Spinal cord (tissue), 10 donors: ENCODE measurements at places on chromosomes 2 and 18. TPM values are rescaled to one million over a fixed set of nuclear protein-coding genes. Genes with fewer than 3 reads are reported as not detected.

The SOS1 gene
- 61.4 TPM for total RNA-seq

The SLC4A5 gene
- 22.3 TPM for total RNA-seq

The C1GALT1C1L gene
- total RNA-seq = 1.3 TPM

The VAPA gene
- total RNA-seq = 279 TPM

The OR6B2 gene
- not detected for total RNA-seq

The LTBP1 gene
- total RNA-seq = 77.0 TPM

DNA sequence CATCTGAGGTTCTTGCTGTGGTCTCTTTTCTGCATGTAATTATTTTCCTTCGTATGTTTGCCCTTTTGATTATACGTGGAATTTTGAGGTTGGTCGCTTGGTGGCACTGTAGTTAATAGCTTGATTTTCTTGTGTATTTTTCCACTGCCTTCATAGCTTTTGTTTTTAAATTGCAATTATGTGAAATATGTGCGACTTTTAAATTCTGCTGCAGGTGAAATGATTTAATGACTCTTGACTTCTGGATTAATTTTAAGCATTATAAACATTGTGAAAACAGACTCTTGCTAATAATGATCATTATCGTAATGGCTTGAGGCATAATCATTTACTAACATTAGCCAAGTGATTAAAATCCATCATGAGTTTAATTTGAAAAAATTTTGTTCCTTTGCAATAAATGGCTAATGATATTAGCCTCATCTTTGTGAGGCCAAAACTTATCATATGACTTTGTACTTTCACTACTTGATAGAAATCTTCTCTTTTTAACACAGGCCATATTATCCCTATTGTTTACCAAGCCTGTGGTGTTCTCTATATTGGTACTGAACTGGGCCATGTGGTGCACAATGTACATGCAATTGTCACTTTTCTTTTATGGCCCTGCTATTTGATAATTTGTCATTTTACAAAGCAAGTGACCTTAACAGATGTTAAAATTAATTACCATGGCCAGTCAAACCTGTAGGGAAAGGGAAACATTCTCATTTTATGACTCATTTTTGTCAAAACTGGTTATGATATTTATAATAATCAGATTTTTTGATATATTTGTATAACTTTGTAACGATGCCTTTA is 62.8 kb upstream of the NEUROD1 start:
- DNase-seq = peak; percentile 8

GRCh38 chr2:5657231-5657630 is 35.0 kb upstream of the SOX11 start:
- DNase-seq = no peak

GRCh38 chr2:39435234-39435633 is 1.9 kb downstream of the MAP4K3 start:
- DNase-seq = peak; percentile 40

DNA sequence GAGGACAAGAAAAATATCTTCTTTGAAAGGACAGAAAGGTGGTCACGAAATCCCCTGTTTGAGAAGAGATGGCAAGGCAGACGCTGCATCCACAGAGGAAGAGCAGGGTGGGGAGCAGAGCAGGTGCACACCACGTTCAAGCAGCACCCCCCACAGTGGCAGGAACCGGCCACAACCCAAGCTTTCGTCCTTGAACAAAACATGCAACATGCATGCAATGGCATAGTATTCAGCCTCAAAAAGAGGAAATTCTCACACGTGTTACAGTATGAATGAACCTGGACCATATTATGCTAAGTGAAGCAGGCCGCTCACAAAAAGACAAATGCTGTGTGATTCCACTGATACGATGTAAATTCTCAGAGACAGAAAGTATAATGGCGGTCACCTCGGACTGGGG is 51.4 kb downstream of the CMPK2 start:
- no peak for DNase-seq
